ENCODE measurements at places on chromosomes 13 and 19.

GRCh38 chr13:24134757-24135156 lies 25.8 kb upstream of the SPATA13 start:
- no peak for DNase-seq

GRCh38 chr19:34284505-34284904 lies 30.2 kb downstream of the GARRE1 start:
- no peak for DNase-seq

DNA sequence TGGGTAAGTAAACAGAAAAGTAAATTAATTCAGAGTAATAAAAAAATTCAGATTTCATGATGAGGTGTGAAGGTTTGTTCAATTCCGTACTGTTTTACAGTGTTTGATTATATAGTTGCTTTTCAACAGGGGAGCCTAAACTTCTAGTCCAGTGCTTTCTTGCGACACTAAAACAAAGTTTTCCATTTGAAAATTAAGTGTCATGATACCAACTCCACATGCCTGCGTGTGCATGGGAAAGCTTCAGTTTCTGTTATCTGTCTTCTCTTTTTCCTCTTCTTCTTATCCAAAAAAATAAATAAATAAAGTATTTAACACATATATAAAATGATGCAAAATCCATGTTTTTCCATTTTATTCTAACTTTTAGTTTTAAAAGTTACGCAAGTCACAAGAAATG lies 165.3 kb downstream of the DACH1 start:
- no peak for DNase-seq

DNA sequence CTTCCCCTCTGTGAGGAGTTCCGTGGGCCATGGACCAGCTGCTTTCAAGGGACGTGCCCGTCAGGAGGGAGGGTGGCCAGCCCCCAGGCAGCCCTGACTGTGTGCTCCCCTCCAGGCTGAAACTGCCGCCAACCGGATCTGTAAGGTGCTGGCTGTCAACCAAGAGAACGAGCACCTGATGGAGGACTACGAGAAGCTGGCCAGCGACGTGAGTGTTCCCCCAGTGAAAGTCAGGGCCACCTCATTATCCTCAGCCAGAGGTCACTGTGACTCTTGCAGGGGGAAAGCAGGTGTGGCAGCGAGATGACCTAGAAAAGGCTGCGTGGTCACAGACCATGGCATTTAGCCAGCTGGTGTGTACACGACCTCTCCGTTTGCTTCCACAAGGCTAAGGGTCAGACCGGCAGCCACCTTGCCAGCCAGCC lies 29.9 kb downstream of the CAPN12 start:
- no peak for DNase-seq

GRCh38 chr13:97189928-97190327 lies 32.2 kb upstream of the MBNL2 start:
- peak; percentile 79 for DNase-seq

- no peak for DNase-seq
These were observed 42.3 kb downstream of the LYL1 start for GRCh38 chr19:13060233-13060963.

- peak; percentile 81 for DNase-seq
These were observed 547.3 kb upstream of the MIR17HG start for GRCh38 chr13:90800082-90800746.

GRCh38 chr19:45056831-45057230 lies 18.0 kb downstream of the CLASRP start:
- DNase-seq = no peak

DNA sequence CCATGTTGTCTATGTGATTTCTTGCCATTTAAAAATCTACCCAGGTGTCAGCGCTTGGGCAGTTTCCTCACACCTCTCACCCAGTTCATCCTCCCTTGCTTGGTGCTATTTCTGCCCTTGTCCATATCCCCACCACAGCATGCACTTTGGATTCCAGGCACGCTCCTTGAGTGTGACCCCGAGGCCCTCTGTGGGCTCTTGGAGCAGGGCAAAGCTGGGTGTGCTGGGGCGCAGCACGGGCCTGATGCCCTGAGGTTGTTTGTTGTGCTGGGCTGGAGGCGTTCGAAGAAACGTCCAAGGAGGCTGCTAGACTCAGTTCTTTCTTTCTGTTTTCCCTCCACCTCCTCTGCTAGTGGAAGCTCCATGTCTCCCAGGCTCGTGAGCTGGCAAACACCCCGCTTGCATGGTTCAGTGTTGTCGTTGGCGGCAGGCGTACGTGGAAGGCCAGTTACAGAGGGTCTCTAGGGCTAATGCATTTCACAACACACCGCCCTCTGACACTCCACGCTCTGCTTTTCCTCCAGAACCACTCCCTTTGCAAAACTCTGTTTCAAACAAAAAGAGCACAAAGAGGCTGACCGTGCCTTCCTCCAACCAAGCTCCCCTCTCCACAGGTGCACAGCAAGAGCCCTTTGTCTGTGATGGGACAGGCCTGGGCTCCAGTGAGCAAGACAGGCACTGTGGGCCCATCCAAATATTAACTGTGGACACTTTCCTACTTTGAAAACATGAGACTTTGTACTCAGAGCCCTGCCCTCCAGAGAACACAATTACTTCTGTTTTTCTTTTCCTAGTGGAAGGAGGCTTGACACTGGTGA lies 117.7 kb upstream of the GJB6 start:
- DNase-seq = no peak

GRCh38 chr19:45716359-45717130 lies 14.2 kb downstream of the FBXO46 start:
- peak; percentile 69 for DNase-seq

DNA sequence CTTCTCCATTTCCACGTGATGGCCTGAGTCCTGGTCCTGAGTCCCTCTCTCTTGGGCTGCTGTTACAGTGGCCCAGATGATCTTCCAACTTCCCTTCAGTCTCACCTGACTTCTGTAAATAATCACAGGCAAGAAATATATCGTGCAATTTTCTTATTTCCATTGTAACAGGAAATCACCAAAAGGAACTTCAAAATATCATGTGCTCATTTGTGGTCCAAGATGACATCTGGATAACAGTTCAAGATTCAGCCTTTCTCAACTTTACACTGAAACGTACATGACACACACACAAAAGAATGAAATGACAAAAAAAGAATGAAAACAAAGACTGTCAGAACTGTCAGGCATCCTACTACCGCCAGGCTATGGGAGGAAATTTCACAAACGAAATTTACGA lies 22.0 kb upstream of the RAP2A start:
- no peak for DNase-seq

- DNase-seq = no peak
These were observed 5.1 kb upstream of the RETN start for GRCh38 chr19:7663706-7664105.

GRCh38 chr13:30051531-30052060 lies 201.2 kb upstream of the UBL3 start:
- DNase-seq = no peak

DNA sequence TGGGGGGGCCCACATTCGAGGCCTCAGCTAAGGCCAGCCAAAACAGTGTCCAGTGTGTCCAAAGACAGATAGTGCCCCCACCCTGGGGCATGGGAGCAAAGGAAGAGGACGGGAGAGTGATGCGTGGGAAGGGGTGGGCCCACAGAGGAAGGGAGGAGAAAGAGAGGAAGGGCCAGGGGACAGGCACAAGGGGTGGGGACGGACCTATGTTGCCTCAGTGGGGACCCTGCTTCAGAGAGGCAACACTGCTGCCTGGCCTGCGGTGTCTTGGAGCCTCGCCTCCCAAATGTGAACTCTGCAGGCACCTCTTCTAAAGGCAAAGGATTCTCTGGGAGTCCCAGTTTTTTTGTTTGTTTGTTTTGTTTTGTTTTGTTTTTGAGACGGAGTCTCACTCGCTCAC lies 230.2 kb upstream of the MAB21L1 start:
- DNase-seq = no peak

DNA sequence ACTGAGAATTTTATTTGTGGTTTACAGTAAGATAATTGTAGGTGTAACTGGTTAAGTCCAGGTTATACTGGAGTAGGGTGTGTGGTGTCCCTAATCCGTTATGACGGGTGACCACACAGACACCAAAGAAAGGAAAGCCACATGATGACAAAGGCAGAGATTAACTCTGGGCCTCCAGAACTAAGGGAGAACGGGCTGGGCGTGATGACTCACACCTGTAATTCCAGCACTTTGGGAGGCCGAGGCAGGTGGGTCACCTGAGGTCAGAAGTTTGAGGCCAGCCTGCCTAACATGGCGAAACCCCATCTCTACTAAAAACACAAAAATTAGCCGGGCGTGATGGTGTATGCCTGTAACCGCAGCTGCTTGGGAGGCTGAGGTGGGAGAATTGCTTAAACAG lies 10.2 kb upstream of the FUT2 start:
- no peak for DNase-seq

GRCh38 chr13:77733674-77734073 lies 36.2 kb downstream of the SLAIN1 start:
- DNase-seq = peak; percentile 89

DNA sequence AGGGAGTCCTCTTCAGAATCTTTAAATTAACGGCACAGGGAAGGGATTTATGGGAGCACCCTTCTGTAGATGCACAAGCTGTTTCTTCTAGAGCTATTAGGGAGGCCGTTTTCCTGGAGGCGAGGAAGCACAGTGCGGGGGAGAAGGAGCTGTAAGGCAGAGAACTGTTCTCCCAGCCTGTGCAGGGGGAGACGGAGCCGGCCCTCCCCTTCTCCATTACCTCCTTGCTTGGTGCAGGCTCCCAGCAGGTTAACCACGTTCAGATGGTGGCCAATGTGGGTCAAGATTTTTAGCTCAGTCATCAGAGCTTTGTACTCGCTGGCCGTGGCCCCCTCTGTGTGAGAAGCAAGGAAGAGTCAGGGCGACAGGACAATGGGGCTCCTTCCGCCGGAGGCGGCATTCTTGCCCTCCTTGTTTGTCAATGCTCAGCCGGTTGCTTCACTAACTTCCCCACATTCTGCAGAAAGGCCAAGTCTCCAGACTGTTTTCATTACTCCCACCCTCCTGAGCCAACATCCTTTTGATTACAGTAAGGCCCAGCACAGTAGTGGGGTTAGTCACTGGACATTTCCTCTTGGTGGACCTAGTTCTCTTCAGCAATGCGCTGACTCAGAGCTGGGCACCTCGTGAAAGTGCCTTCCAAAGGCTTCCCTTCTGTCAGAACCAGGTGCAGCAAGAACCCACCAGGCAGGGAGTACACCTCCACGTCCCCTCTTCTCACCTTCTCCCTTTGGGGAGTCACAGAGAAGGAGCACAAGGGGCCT lies 165.4 kb downstream of the FLT1 start:
- DNase-seq = no peak

GRCh38 chr13:52001120-52001731 lies 10.0 kb downstream of the ATP7B start:
- DNase-seq = peak; percentile 65

- no peak for DNase-seq
These were observed 483.1 kb downstream of the GPC6 start for GRCh38 chr13:93709506-93710244.

DNA sequence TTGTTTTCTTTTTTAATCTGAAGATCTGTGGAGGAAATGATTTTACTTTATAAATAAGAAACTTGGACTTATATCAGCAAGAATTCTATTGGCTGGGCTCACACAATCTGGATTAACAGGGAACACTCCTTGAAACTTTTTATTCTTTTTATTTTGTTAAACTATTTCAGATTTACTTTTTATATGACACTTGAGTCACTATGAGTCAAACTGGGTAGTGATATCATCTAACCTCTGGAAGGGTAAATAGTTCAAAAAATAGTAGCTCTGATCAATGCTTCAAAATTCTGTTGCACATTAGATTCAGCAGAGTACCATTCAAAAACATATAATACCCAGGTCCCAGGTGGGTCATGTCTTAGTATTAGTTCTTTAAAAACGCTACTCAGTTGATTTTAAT lies 55.1 kb upstream of the NBEA start:
- DNase-seq = no peak

DNA sequence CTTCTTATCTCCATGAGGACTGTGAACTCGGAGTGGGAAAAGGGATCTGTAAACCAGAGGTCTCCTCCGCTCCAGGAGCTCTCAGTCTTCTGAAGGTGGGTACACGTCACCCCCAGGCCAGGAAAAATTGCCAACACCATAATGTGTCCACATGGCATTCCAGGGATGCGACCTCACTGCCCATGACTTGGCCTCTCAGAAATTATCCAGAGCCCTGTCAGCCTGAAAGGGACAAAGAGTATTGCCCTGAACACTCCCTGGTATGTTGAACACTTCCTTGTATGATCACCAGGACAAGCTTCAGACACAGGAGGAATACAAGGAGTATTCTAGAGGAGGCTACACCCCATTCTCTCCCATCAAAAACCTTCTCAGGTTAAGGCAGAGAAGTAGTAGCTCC lies 81.0 kb upstream of the SLC7A1 start:
- DNase-seq = no peak

- DNase-seq = peak; percentile 73
These were observed 439.8 kb downstream of the ITGBL1 start for GRCh38 chr13:101892296-101892695.

GRCh38 chr19:45442778-45443461 lies 19.2 kb upstream of the ERCC1 start:
- DNase-seq = peak; percentile 65

DNA sequence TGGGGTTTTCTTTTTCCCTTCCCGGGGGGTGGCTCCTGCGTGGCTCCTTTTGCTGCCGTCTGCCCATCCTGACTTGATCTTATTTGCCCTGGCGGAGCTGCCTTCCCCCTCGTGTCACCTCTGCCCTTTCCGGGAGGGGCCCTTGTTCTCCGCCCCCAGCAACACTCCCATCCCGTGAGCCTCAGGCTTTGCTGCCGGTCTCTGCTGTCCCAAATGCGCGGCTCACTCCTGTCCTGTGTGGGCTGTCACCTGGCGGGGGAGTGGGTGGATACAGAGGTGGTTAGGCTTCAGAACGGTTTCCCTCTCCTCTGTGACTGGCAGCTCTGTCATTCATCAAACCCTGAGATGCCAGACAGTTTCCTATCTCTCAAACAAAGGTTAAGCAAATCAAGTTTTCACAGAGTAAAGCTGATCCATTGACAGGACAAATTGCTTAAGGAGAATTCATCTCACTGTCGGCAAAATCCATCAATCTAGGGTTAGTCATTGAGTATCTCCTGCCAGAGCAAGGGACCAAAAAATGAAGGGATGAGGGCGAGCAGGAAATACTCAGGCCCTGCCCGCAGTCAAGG lies 84.0 kb downstream of the ANKRD10 start:
- no peak for DNase-seq

DNA sequence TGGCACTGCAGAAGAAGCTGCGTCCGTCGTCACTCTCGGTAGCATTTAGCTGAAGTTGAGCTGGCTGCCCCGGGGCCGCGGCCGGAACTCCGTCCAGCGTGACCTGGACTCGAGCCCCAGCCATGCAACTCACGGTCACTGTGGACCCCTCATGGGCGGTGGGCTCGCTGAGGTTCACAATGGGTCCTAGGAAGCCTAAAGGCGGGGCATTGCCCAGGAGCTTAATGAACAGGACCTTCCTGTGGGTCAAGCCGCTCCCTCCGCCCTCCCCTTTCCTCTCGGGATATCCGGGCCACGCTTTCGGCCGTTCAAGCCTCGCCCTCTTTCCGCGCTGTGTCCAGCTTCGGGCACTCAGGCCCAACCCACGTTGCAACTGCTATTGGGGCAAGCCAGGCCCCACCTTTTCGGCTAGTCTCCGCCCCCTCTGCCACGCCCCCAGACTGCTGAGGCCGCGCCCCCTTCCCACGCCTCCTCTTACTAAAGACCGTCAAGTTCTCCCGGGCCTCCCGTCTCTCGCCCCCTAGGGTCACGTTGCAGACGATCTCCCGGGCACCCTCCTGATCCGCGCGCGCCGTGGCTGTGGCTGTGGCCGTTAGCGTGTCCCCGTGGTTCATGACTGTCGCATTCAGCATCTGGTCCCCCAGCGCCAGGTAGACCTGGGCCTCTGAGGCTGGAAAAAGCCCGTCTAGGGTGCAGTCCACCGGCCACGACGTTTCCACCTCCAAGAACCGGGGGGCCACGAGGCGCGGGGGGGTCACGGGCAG lies 1.4 kb upstream of the RAVER1 start:
- DNase-seq = peak; percentile 89

GRCh38 chr19:32352241-32352630 lies 6.8 kb downstream of the ZNF507 start:
- DNase-seq = no peak

Measured in NCI-H69 (cell line).